ENCODE measurements at places on chromosomes 11 and 22.

DNA sequence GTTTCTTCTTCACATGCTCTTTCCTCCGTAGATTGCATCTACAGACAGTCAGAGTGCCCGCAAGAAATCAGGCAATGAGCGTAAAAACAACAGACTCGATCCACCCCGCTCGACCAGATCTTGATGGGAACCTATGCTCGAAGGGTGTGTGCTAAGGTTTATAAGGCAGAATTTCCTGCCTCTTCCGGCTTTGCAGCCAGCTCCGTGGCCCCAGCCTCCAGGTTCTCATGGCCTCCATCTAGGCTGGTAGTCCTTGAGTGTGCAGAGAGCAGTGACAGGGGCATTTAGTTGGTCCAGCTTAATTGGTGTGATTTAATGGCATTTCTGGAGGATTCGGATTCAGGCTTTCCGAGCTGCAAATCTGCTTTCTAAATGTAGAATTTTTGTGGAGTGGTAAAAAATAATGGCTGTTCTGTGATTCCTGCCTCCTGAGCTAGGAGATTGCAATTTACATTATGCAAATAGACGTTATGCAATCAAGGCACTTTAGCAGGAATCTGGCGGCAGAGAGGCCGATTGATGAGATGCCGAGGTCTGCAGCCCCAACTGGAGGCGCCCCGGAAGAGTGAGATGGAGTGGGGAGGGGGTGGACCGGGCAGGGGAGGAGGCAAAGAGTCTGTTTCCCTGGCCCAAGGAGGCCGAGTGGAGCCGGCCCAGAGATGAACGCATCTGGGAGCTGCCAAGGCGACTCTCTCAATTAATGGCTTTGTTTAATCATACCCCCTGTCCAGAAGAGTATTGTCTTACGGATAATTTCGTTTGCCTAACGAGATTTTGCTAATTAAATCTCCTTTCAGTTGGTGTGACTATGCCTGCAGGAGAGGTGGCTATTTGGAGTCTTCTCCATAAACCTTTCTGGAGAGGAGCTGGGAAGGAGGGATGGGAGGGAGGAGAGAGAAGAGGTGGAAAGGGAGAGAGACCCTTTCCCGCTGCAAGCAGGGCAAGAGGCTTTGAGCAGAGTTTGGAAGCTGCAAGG is 75.3 kb downstream of the PKNOX2 start:
- no peak for DNase-seq

GRCh38 chr11:23789200-23789853 is 707.5 kb upstream of the LUZP2 start:
- DNase-seq = peak; percentile 17

- DNase-seq = no peak
These were observed 66.6 kb downstream of the MED15 start for GRCh38 chr22:20573833-20574615.

- no peak for DNase-seq
These were observed 36.1 kb upstream of the ADSL start for GRCh38 chr22:40310081-40310767.

- no peak for DNase-seq
These were observed 74.5 kb downstream of the NCAM1 start for GRCh38 chr11:113035708-113036107.

GRCh38 chr22:30265131-30265720 is 1.4 kb downstream of the OSM start:
- DNase-seq = no peak

- peak; percentile 44 for DNase-seq
These were observed 1027.4 kb downstream of the BRD1 start for GRCh38 chr22:48800036-48800885.

GRCh38 chr11:32792111-32792947 is 2.1 kb downstream of the CCDC73 start:
- DNase-seq = no peak

DNA sequence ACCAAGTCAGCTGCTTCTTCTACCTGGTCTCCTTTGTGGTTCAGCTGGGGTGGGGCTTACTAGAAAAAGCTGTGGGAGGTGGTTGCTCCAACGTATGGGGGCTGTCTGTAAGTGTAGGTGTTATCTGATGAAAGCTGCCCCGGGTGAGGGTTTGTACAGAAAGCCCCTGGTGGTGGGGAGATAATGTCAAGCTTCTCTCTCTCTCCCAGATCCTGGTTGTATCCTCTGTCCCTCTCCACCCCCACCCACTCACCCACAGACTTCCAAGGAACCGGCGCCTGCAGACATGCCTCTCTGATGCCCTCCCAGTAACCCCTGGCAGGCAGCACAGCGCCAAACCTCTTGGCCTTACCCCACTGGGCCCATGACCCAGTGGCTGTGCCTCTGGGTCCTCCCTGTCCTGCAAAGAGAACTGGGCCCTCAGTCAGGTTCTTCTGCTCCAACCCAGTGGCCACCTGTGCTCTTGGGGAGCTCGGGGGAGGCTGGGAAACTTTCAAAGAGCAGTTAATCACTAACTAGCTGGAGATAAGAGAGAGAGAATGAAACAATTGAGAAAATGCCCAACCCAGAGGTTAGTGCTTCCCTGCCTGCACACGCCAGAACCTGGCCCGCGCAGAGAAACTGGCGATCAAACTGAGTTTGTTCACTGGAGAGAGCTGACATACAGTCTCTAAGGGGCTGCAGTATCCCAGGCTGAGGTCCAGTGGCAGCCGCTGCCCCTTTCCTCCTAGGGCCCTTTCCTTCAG is 20.4 kb upstream of the EHF start:
- DNase-seq = peak; percentile 82

- no peak for DNase-seq
These were observed 582 bp upstream of the SHANK3 start for GRCh38 chr22:50672041-50672440.

DNA sequence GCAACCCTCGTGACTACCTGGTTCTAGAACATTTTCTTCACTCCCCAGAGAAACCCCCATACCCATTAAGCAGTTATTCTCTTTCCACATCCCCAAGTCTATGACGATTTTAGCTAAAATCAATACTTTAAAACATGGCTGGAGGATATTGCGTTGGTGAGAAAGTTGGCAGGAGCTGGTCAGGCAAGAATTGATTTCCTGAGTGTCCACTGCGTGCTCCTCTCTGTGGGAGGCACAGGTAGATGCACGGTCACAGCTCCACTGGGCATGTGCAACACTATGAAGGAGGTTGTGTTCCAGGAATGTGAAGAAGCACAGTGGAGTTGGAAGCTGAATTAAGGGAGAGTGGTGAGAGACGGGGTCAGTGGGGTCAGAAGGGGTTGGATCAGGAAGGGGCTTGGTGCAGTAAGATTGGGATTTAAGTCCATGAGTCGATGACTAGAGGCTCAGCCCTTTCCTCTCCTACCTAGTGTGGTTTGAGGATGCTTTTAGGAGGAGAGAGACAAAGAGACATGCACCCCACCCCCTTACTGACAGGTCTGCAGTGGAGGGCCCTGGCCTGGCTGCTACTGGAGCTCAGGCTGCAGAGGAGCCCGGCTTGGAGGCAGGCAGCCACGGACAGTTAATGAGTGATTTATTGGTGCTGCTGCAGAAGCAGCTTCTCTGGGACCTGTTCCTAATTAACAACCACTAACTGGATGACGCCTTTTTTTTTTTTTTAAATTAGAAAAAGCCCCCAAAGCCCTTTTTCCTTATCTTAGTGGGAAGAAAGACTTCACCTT is 395.6 kb downstream of the TENM4 start:
- peak; percentile 34 for DNase-seq

DNA sequence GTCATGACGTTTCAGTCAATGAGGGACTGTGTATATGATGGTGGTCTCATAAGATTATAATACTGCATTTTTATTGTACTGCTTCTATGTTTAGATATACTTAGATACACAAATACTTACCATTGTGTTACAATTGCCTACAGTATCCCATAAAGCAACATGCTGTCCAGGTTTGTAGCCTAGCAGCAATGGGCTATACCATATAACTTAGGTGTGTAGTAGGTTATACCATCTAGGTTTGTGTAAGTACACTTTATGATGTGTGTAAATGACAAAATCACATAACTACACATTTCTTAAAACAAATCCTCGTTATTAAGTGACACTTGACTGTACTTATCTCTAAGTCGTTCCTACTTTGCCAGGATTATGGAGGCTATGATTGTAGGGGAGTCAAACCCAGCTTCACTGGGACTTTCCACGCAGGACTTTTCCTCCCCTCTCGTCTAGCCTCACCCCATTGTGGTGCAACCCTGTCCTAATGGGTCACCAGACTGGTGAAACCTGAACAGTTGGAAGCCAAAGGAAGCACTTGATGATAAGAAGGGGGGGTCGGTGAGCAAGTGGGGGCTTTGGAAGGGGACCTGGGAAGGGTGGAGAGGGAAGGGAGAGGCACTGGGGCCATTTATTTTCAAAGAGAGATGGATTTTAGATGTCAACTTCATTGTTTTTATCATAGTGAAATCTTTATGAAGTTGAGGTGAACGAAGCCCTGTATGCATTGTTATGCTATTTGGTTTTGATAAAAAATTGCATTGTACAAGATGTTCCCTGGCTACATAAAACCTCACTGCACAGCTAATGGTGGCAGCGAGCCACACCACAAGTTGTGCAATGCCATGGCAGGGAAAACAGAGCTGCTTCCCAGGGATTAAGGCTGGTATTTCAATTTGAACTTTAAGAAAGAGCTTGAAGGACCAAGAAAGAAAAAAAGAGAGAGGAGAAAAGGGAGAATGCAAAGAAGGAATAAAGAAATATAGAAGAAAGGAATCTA is 129.1 kb downstream of the EHF start:
- no peak for DNase-seq

DNA sequence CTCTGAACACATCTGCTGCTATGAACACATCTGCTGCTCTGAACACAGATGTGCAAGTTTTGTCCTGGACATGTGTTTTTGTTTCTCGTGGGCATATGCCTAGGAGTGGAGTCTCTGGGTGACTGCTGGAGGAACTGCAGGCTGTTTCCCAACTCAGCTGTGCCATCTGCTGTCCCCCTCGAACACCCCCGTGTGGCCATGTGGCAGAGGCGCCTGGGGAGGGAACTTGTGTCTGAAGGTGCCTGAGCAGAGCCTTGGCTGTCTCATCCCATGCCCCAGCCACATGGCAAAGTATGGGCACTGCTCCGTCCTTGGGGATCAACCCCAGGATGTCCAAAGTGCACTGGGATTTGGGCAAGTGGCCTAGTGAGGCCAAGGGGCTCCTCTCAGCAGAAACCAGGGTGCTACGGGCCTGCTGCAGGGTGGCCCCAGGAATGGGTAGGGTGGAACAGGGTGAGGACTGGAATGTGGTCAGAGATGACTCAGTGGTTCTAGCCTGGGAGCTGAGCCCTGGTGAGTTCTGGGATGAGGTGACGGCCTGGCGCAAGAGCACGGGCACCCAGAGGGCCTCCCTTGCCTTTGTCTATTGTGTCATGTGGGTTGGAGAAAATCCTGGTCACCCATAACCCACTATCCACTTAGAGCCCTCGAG is 14.7 kb downstream of the GATD1 start:
- DNase-seq = no peak

- DNase-seq = no peak
These were observed 69.8 kb downstream of the TRIM29 start for GRCh38 chr11:120068114-120068573.

DNA sequence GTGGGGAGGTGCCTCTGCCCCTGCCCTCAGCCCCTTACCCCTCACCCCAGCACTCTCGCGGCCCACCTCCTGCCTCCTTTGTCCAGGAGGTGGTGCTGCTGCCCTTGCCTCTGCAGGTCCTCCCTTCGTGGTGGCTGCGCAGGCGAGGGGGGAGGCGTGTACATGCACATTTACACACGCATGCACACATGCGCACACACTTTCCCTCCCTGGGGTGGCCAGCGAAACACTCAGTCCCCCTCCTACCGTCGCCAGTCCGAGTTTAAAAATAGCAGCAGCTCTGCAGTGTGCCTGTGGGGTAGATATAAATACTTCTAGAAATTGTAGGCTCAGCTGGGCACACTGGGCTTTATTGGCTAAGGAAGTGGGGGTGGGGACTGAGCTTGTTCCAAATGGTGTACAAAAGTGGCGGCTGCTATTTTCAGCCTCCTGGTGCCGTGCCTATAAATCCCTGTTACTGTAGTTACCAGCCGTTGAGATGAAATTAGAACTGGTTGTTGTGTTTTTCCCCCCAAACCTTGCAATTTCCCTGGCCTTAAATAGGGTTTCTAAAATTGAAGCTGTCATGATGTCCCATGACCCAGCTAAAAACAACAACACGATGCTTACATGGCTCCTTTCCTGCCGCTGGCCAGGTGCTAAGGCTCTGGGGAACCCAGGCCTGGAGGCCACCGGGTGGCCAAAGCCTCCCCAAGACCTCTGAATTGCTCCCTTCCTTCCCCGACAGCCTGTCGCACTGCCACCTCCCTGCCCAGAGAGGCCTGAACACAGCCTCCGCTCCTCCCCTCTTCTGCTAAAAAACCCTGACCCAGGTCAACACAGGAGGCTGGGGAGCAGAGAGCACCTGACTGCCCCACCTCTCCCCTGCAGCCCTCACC is 12.4 kb downstream of the PICK1 start:
- DNase-seq = no peak

GRCh38 chr11:61333550-61334433 is 764 bp downstream of the TKFC start:
- no peak for DNase-seq

- DNase-seq = no peak
These were observed 413.7 kb downstream of the TMEM135 start for GRCh38 chr11:87451395-87451794.

DNA sequence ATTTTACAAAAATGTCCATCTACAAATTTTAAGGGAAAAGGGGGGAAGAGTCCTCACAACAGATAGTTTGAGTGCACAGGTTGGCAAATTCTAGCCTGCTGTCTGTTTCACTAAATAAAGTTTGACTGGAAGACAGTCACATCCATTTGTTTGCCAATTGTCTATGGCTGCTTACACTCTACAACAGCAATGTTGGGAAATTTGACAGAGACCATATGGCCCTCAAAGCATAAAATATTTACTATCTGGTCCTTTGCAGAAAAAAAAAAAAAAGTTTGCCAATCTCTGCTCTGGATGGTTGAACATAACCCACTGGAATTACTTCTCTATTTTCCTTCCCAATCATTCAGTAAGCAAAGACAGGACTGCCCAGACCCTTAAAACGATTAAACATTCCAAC is 88.2 kb downstream of the FCHSD2 start:
- no peak for DNase-seq

- DNase-seq = no peak
These were observed 375.8 kb downstream of the INSC start for GRCh38 chr11:15490535-15490934.

DNA sequence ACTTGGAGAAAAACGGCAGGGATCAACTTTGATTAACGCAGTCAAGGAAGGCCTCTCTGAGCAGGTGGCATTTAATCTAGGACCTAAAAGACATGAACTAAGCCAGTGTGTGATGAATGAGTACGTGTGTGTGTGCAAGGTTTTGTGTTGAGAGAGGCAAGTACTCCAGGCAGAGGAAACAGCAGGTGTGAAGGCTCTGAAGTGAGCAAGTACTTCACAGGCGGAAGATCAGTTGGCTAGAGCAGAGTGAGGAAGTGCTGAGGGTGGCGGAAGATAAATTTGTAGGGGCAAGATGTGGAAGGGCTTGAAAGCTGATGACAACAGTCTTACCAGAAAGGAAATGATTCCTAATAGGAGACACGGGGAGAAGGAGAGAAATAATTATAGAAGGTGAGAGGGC is 6.8 kb downstream of the APIP start:
- DNase-seq = no peak

- DNase-seq = no peak
These were observed 6.4 kb upstream of the C11orf96 start for GRCh38 chr11:43936076-43936475.
